Activated CD8-positive, alpha-beta T cell treated with anti-CD3 and anti-CD28 coated beads, Interleukin-2, amount 10 ng/mL, durations not matched to agents 7 days and 5 days (primary cell): ENCODE measurements at places on chromosomes 16 and 17. TPM values are rescaled to one million over a fixed set of nuclear protein-coding genes. Genes with fewer than 3 reads are reported as not detected.

DNA sequence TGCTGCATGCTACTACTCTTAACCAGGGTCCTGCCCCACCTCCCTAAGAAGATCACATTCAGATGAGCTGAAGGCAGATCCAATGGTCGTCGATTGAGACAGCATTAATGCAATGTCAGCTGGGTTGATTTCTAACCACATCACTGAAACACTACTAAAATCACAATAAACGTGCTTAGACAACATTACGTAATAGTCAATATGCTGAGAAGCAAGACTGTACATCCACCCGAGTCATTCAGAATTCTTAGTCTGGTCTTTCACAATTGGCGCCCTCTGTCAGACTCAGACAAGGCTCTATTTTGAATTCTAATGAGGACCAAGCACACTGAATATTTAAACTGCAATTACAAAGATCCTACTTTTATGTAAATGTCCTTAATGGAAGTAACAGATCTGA lies 205.2 kb downstream of the STX8 start:
- no peak overlapping the region for H3K27ac ChIP-seq
- DNase-seq: no peak
- H3K27me3 ChIP-seq: no peaks in the 10 kb centered on the region
- H3K36me3 ChIP-seq: no peaks in the 10 kb centered on the region
- H3K4me1 ChIP-seq: no peaks in the 10 kb centered on the region

DNA sequence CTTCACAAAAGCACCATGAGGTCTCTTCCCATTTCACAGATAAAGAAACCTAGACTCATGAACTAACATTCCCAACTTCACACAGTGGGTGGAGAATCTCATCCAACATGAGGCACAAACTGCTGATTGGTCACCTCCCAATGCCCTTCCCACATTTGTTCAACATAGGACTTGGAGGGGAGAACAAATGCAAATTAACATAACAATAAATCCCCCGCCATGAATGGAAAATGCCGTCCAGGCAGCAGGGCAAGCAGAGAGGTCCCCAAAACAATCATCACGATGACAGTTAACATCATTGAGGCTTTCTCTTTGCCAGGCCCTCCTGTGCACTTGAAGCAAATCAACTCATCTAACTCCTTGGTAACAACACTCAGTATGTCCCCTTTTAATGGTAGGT lies 185.3 kb downstream of the TMEM132E start:
- no peaks in the 10 kb centered on the region for H3K36me3 ChIP-seq
- H3K27me3 ChIP-seq: peaks cover 9% of the 10 kb centered on the region
- DNase-seq: no peak
- H3K4me3 ChIP-seq: no peak overlapping the region
- H3K27ac ChIP-seq: no peak overlapping the region
- no peaks in the 10 kb centered on the region for H3K4me1 ChIP-seq

GRCh38 chr17:39629898-39630297 lies 3.1 kb downstream of the PPP1R1B start:
- DNase-seq: no peak
- peaks cover 28% of the 10 kb centered on the region for H3K4me1 ChIP-seq
- no peaks in the 10 kb centered on the region for H3K36me3 ChIP-seq
- no peak overlapping the region for H3K27ac ChIP-seq
- H3K4me3 ChIP-seq: no peak overlapping the region
- H3K27me3 ChIP-seq: peaks cover 49% of the 10 kb centered on the region

- no peaks in the 10 kb centered on the region for H3K4me1 ChIP-seq
- H3K27me3 ChIP-seq: peaks cover 18% of the 10 kb centered on the region
- DNase-seq: no peak
- no peak overlapping the region for H3K4me3 ChIP-seq
- H3K27ac ChIP-seq: no peak overlapping the region
- H3K36me3 ChIP-seq: no peaks in the 10 kb centered on the region
Measured at GRCh38 chr16:17555176-17555575, 84.4 kb upstream of the XYLT1 start.

DNA sequence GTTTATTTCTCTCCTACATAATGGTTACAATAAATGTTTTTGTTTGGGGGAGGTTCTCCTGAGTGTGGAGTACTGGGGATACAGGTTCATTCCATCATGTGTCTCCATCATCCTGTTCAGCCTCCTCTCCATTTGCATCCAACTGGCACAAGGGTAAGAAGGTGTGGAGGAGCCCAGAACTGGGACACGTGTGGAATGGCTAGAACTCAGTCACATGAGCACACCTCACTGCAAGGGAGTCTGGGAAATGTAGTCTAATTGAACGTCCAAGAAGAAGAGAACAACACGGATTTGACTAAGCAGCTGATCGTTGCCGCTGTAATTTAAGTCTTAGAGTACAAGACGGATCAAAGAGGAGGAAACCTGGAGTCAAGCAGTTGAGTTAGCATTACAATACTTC lies 6.1 kb downstream of the OR1A1 start:
- H3K27me3 ChIP-seq: peaks cover 5% of the 10 kb centered on the region
- no peak overlapping the region for H3K4me3 ChIP-seq
- no peak for DNase-seq

DNA sequence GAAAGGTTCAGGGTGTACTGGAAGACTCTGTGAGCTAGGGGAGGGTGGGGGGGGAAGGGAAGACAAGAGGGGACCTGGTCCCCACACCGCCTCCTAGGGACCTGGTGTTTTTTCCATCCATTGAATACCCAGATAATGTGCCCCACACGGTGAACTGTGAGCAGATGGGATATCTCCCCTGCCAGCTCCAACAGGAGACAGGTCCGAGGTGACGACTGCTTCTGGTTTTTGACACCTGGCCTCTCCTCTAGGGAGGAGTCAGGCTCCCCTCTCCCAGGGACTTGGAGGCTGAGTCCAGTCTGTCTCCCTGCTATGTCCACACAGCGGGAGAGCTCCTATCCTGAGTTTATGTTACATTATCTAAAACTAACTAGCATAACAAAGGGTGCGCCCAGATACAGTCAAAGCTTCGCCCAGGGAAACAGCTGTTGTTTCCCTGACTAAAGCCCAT lies 1.8 kb downstream of the MARVELD3 start:
- peaks cover 22% of the 10 kb centered on the region for H3K27me3 ChIP-seq
- no peak for DNase-seq
- H3K4me3 ChIP-seq: no peak overlapping the region

- H3K27me3 ChIP-seq: peaks cover 2% of the 10 kb centered on the region
- no peaks in the 10 kb centered on the region for H3K36me3 ChIP-seq
- peaks cover 1% of the 10 kb centered on the region for H3K4me1 ChIP-seq
- no peak for DNase-seq
- no peak overlapping the region for H3K4me3 ChIP-seq
Measured at GRCh38 chr17:2929881-2930533, 133.4 kb downstream of the OR1D5 start.

DNA sequence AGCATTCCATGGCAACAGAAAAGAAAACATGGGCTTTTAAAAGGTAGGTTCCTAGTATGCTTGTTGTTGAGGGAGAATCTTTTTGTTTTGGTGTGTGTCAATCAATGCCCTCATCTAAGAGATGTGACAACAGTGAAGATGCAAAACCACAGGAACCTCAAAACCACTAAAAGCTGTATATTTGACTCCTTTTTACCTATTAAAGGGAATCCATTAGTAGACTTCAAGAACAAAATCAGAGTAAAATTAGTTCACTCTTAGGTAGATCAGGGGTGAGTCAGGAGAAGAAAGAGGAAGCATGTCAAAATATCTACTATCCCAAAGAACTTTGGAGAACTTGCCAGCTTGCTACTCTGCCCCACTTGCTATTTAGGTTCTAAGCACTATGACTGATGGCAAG lies 89.1 kb downstream of the CDK5R1 start:
- peaks cover 2% of the 10 kb centered on the region for H3K36me3 ChIP-seq
- H3K4me1 ChIP-seq: peaks cover 18% of the 10 kb centered on the region
- no peak overlapping the region for H3K27ac ChIP-seq
- no peak for DNase-seq

HNF1B gene
- not detected for total RNA-seq

SYCE1L gene
- 5.9 TPM for total RNA-seq
